ENCODE measurements at places on chromosomes 1 and 21.

DNA sequence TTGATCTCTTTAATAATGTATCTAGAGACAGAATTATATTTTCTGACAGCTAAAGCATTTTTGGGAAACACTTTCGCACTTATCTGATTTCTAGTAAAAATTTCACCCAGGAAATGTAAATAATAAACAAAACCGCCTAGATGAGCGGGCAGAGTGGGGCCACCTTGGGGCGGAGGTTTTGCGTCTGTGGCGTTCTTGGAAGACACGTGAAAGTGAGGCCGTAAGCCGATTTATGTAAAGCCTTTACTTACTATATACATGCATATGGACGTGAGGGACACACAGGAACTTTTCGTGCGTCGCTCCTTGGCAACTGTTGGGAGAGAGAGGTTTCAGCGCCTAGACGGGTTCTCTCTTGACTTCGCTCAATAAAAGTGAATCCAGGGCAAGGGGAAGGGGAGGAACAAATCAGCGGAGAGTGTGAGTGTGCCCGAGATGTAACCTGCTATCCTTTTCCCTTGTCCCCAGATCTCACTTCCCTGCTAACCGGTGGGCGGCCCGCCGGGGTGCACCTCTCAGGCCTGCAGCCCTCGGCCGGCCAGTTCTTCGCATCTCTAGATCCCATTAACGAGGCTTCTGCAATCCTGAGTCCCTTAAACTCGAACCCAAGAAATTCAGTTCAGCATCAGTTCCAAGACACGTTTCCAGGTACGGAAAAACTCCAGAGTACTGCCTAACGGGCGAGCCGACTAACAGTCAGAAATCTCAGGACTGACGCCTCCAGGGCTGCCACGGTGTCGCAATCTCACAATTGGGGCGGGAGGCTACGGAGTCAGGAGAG, 1.7 kb downstream of the HLX start:
- H3K27me3 ChIP-seq = peaks cover 13% of the 10 kb centered on the region
- no peak for DNase-seq
- no peaks in the 10 kb centered on the region for H3K4me1 ChIP-seq
- H3K4me3 ChIP-seq = no peak overlapping the region

DNA sequence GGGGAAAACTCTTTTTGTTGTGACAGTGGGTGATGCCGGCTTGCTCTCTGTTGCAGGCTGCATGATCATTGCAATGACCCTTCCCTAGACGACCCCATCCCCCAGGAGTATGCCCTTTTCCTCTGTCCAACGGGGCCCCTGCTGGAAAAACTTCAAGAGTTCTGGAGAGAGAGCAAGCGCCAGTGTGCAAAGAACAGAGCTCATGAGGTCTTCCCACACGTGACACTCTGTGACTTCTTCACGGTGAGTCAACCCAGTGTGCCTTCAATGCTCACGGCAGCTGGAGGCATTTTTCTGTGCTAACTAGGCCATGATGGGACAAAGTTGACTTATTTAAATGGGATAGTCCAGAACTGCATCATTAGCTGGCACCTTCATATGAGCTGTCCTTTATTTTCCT, 5.7 kb downstream of the UBASH3A start:
- no peaks in the 10 kb centered on the region for H3K4me1 ChIP-seq
- no peak overlapping the region for H3K4me3 ChIP-seq
- no peaks in the 10 kb centered on the region for H3K36me3 ChIP-seq

DNA sequence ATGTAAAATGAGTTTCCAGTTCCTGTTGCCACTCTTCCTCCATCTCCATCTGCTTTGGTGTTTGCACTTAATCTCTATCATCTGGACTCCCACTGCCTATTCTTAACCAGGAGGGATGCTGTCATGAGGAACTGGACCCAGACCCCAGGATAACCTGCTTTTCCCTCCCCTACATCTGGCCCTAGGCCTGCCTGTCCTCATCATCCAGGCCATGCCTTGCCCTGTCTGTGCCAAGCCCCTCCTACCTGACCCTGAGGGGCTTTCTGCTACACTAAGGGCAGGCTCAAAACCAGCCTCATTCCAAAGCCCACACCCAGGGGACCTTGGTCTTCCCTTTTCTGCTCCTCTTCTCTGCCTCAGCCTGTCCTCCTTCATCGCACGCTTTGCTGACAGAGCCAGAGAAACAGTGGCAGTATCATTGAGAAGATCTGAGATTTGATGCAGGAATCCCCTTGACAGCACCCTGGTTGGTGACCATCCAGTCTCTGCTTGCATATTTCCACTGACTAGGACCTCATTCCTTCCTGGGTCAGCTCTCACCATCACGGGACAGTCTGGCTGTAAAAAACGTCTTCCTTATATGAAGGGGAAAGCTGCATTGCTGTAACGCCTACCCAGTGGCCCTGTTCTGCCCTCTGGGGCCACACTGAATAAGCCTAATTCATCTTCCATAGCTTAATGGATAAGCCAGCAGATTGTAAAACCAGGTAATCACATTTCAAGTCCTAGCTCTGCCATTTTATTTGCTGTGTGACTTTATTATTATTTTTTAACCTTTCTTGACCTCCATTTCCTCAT, 38.8 kb downstream of the PLXNA2 start:
- H3K4me1 ChIP-seq = no peaks in the 10 kb centered on the region
- no peaks in the 10 kb centered on the region for H3K27me3 ChIP-seq
- no peak overlapping the region for H3K27ac ChIP-seq
- no peaks in the 10 kb centered on the region for H3K36me3 ChIP-seq
- no peak overlapping the region for H3K4me3 ChIP-seq

- no peaks in the 10 kb centered on the region for H3K4me1 ChIP-seq
- no peak for DNase-seq
- no peak overlapping the region for H3K4me3 ChIP-seq
- no peaks in the 10 kb centered on the region for H3K27me3 ChIP-seq
- no peaks in the 10 kb centered on the region for H3K36me3 ChIP-seq
These were observed 731.4 kb downstream of the LTN1 start for GRCh38 chr21:28261298-28261697.

DNA sequence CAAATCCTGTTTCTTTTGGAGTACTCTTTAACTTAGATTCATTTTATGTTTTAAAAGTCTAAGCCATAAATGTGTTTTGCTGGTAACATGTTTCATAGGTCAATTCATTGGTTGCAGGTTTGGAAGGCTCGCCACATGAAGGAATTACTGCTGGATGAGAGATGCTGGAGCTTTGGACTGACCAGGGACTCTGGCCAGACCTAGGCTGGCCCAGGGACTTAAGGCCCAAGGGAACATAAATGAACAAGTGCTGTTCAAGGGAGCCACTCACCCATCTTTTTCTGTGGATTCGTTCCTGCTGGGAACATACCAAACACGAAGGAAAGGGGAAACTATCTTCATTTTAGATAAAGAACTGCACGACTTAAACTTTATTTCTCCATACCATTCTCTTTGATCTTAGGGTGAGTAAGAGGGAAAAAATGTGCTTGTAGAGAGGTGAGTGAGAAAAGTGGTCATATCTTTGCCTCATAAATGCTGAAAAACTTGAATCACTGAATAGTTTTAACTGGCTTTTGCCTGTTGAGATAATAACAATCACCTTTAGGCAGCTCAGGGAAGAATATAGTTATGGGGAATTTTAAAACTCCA, 15.3 kb upstream of the SHCBP1L start:
- no peak for DNase-seq
- no peaks in the 10 kb centered on the region for H3K27me3 ChIP-seq
- no peaks in the 10 kb centered on the region for H3K4me1 ChIP-seq

GRCh38 chr1:208868554-208868953, 624.4 kb upstream of the PLXNA2 start:
- H3K36me3 ChIP-seq = no peaks in the 10 kb centered on the region
- H3K27me3 ChIP-seq = no peaks in the 10 kb centered on the region
- no peak for DNase-seq
- no peak overlapping the region for H3K4me3 ChIP-seq

DNA sequence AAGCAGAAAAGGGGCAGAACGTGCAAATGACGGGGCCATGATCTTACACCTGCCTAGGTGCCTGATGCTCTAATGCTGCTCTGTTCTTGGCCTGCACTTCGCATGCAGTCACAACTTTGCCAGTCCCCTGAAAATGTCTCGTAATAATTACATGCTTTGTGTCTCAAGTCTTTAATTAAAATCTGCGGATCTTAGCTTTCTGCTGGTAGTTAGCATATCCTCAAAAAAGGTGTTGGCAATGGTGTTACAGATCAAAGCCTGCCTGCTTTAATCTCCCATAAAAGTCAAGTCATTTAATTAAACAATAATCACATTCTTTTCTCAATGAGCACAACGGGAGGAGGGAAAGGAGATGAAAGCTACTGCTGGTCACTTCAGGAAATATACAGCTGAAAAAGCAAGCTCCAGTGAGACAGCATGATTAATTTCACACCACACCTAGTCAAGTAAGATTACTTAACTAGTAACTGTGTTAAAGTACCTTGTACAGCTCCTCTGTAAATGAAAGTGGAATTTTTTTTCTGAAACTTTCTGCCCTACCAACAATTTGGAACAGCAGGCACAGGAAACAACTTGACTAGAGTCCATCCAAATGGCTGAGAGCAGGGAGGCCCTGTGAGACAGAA, 45.8 kb downstream of the STX6 start:
- peaks cover 13% of the 10 kb centered on the region for H3K36me3 ChIP-seq
- no peak for DNase-seq
- no peaks in the 10 kb centered on the region for H3K4me1 ChIP-seq
- no peaks in the 10 kb centered on the region for H3K27me3 ChIP-seq
- no peak overlapping the region for H3K27ac ChIP-seq

DNA sequence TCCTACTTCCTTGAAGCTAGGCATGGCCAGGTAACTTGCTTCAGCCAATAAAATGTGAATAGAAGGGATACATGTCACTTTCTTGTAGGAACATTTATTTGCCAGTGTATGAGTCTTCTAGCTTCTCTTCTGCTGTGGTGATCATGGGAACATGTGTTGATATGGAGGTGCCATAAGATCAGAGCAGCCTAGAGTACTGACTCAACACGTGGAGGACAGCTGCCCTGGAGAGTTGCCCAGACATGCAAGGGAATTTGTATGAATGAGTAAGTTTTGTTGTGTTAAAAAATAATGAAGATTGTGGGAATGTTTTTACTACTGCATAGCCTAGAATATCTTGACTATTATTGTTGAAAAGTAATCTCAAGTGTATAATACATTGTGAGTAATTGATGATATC, 502.3 kb downstream of the NUF2 start:
- no peak for DNase-seq
- H3K36me3 ChIP-seq = no peaks in the 10 kb centered on the region
- no peak overlapping the region for H3K27ac ChIP-seq

Measured in Panc1 (cell line).